ENCODE measurements at places on chromosomes 1 and 21.

DNA sequence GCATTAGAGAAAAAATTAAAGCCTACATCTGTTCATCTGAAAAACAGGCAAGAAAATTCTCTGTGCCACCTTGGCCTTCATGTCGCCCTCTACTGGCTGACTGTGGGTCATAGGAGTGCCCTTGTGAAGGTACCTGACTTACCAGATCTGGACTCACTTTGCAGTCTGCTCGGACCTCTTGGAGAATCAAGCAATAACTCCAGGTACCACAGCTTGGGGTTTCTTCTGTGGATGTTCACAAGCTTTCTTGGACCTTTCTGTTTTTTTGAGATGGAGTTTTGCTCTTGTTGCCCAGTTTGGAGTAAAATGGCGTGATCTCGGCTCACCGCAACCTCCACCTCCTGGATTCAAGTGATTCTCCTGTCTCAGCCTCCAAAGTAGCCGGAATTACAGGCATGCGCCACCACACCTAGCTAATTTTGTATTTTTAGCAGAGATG, 2.4 kb upstream of the PRAMEF18 start:
- peak; percentile 12 for DNase-seq
- H3K27me3 ChIP-seq: no peaks in the 10 kb centered on the region
- no peaks in the 10 kb centered on the region for H3K36me3 ChIP-seq
- H3K4me1 ChIP-seq: no peaks in the 10 kb centered on the region
- no peak overlapping the region for H3K27ac ChIP-seq

DNA sequence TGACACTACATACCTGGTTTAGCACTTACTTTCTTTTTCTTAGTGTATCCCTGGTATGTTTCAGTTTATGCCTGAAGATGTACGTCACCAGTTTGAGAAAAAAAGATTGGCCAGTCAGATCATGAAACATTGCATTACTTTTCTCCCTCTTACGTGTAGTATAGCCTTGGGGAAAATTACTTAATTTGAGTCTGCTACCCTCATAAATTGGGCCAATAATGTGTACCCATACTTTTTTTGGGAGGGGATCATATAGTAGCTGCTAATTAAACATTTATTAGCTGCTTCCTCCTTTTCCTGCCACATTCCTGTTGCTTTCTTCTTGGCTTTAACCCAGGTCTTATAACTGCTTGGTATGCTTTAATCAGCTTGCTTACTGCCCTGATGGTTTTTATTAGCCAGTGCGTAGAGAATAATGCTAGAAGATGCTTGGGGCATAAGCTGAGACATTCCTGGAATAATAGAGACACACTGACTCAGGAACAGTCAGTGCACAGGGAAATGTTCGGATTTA, 32.1 kb downstream of the RABGAP1L start:
- DNase-seq: no peak
- H3K27me3 ChIP-seq: no peaks in the 10 kb centered on the region
- H3K36me3 ChIP-seq: peaks cover 2% of the 10 kb centered on the region
- no peak overlapping the region for H3K27ac ChIP-seq
- no peak overlapping the region for H3K4me3 ChIP-seq
- peaks cover 12% of the 10 kb centered on the region for H3K4me1 ChIP-seq

DNA sequence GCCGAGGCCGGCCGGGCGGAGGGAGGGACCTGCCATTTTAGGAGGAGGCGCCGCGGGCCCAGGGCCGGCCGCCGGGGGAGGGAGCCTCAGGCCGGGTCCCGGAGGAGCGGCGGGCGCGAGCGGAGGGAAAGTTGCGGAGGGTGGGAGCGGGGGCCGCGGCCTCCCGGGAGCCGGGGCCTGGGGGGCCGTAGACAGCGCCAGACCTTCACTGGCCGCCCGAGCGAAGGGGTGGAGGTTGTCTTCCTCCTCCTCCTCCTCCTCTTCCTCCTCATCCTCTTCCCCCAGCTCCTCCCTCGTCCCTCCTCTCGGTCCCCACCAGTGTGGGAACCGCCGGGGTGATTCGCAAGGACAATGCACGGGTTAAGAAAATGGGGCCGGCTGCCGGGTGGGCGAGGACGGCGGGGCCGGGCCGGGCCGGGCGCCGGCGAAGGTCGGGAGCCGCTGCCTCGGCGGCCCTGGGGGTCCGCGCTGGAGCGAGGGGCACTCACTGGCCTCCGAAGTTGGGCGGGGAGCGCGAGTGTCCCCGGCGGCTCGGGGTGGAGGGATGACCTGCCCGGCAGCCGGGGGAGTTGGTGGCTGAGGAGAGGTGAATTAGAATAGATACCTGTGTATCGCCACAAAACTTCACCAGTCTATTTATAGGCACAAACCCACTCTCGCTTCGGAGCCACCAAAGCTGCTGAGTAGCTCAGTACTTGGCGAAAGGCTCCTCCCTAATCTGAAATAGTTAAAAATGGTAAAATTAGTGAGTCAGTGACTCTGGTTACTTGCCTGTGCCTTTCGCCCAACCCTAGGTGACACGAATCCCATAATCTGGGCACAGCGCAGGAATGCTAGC, 1.3 kb downstream of the DYRK1A start:
- no peaks in the 10 kb centered on the region for H3K27me3 ChIP-seq
- H3K4me3 ChIP-seq: peak overlapping the region; percentile 87
- peaks cover 23% of the 10 kb centered on the region for H3K36me3 ChIP-seq
- peak; percentile 35 for DNase-seq

DNA sequence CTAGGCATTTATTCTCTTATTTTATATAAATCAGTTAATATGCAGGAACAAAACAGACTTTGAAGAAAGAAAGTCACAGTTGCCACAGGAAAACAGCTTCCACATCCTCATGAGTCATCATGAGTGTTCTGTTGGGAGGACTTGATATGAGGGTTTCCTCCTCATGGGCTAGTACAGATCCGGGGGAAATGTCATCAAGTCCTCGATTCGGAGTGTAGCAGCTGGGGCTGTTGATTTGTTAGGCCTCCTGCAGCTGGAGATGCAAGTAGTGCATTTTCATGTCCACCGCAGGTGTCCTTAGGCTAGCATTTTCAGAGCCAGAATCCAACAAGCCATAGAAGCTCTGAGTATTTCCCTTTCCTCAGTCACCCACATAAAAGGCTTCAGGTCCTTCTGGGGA, 36.7 kb downstream of the ADAM30 start:
- DNase-seq: no peak
- H3K27me3 ChIP-seq: peaks cover 22% of the 10 kb centered on the region
- H3K4me1 ChIP-seq: peaks cover 27% of the 10 kb centered on the region
- no peaks in the 10 kb centered on the region for H3K36me3 ChIP-seq
- no peak overlapping the region for H3K4me3 ChIP-seq

DNA sequence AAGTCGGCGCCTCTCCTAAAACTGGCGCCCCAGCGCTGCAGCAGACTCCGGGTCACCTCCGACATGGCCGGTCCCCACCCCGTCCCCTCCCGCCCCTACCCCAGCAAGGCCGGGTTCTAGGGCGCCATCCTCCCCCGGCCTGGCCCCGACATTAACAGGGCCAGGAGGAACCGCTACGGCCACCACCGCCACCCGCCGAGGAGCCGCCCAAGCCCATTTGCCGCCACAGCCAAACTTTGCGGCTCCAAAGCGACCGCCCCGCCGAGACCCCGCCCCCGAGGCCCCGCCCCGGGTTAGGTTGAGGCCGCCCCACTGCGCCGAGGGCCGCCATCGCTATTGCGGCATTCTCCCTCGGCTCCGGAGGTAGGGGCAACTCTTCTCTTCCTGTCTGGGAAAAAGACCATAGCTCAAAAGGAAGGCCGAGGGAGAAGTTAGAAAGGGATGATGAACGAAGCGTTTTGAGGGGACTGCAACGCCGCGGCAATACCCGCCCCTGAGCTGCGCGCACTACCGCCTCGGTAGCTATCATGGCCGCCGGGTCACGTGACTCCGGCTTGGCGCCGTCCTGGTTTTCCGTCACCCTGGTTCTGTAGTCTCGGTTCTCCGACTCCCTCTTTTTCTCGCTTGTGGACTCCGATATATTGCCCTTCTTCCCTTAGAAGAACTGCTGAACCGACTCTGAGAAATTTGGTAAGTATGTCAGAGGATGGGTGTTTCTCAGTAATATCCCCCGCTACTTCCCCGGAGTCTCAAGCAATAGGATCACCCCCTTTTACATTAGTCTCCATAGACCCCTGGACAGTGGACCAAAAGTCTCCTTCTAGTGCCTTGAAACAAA, at the start of the genes AIDA and BROX:
TSS of gene AIDA (minus strand) at position 239 of the 838 bp plus-strand sequence. CDS start at position 65, 174 bp downstream.
TSS of gene BROX (plus strand) at position 312 of the 838 bp plus-strand sequence. CDS start 3,136 bp downstream, outside the sequence.
- H3K36me3 ChIP-seq: peaks cover 50% of the 10 kb centered on the region
- peak within 1 kb of the TSS; percentile 99 for H3K4me3 ChIP-seq
- peak within 1 kb of the TSS; percentile 97 for H3K27ac ChIP-seq
- H3K4me1 ChIP-seq: peaks cover 33% of the 10 kb centered on the region
- DNase-seq: peak; percentile 92
- no peaks in the 10 kb centered on the region for H3K27me3 ChIP-seq

DNA sequence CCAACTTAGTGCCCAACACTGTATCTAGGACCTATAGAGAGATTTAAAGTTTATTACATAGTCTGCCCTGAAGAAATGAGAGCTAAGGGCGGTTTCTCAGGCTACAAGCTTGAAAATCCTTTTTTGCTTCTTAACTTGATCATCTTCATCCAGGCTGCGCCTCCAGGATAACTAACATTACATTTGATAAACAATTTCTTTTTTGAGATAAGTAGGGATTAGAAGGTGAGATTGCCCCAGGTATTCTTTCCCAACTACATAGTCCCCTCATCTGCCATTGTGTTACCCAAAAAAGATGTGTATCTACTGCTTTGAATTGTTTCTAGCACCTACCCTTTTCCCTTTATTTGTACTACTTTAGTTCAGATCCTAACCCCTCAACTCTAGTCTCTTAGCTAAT, 25.4 kb downstream of the NUF2 start:
- DNase-seq: no peak
- peaks cover 5% of the 10 kb centered on the region for H3K4me1 ChIP-seq
- peaks cover 70% of the 10 kb centered on the region for H3K36me3 ChIP-seq
- no peak overlapping the region for H3K4me3 ChIP-seq
- H3K27me3 ChIP-seq: no peaks in the 10 kb centered on the region
- no peak overlapping the region for H3K27ac ChIP-seq

DNA sequence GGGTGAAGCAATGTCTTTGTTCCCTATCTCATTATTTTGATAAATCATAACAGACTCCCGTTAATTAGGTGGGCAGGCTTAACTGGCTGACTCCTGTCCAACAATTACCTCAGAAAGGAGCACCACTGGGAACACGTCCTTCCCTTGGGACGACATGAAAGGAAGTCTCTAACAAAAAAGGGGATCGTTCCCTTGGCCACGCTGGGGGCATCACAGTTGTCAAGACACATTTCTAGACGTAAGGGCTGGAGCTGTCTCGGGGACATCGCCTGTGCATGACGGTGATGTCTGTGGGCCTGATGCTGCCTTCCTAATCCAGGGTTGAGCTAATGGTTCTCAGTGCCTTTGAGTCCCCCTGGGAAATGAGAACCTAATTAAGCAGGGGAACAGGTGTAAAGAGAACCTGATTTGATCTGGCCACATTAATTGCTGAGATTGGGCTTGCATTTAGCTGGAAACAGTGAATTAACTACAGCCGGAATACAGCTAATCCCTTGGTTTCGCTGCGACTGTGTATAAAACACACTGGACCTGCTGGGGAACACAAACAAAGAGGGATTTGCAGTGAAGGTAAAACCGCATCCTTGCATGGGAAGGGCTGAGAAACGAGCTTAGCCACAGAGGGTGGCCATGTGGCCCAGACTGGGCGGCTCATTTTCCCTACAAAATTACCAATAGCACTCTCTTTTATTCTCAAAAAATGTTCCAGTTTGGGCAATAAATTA, 111.8 kb downstream of the MRPS6 start:
- no peak overlapping the region for H3K27ac ChIP-seq
- H3K4me3 ChIP-seq: no peak overlapping the region
- no peak for DNase-seq
- peaks cover 9% of the 10 kb centered on the region for H3K4me1 ChIP-seq

DNA sequence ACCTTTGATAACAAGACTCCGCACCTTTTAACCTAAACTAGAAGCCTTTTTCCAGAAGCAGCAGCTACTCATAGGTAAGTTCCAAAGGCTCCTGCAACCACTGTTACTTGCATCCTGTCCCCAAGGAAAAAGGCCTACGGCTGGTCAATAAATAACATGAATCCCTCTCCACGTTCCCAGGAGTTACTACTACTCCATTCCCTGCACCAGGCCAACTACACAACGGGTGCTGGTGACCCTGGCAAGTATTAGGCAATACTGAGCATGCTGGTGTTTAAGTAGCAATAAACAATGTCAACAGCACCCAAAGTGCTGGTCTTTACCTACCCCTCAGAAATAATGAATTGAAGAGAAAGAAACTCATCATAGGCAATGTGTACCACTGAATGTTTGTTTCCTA, 7.7 kb downstream of the GNG12 start:
- no peaks in the 10 kb centered on the region for H3K4me1 ChIP-seq
- H3K36me3 ChIP-seq: no peaks in the 10 kb centered on the region
- H3K27me3 ChIP-seq: peaks cover 8% of the 10 kb centered on the region
- no peak for DNase-seq
- no peak overlapping the region for H3K4me3 ChIP-seq

DNA sequence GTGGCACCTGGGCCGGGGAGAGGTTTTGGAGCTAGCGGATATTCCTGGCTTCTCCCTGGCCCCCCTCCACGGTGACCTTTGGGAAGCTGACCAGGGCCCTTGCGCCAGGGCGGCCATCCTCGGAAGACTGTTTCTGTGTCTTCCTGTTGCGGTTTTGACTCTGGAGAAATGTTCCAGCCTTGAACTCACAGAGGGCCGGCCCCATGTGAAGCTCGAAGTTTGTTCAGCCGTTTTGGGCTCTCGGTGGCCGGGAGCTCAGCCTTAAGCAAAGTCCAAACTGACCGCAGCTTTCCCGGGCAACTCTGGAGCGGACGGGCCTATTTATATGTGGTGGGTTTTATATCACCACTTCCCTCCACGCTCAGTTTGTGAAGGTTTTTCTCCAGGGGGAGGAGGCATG, 17.0 kb upstream of the WNT4 start:
- no peak overlapping the region for H3K4me3 ChIP-seq
- DNase-seq: no peak
- no peaks in the 10 kb centered on the region for H3K36me3 ChIP-seq
- no peaks in the 10 kb centered on the region for H3K4me1 ChIP-seq

DNA sequence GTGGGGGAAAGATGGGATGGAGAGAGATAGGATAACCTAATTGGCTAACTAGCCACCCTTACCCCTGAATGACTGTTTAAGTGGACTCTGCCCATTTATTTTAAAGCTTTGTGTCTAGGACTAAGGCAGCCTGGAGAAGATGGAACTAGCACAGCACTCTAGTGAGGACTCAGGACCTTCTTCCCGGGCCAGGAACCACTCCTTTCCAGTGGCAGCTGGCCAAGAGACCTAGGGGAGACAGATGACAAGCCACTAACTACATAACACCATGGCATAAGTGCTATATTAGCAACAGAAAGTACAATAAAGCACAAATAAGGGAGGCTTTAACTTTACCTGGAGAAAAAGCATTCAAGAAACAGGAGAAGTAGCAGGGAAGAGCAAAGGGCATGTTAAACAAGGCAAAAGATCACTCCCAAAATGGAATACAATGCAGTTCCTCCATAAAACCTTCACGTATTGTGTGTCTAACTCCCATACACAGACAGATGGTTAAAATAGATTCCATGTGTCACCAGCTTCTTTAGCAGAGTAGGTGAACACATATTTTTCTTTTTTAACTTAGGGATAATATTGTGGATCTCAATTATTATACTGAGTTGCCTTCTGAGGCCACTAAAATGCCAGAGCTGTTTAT, 20.6 kb downstream of the CLCA1 start:
- no peak overlapping the region for H3K27ac ChIP-seq
- H3K27me3 ChIP-seq: peaks cover 5% of the 10 kb centered on the region
- H3K36me3 ChIP-seq: no peaks in the 10 kb centered on the region
- DNase-seq: no peak

- no peaks in the 10 kb centered on the region for H3K36me3 ChIP-seq
- peak; percentile 51 for DNase-seq
- H3K27me3 ChIP-seq: no peaks in the 10 kb centered on the region
- no peak overlapping the region for H3K27ac ChIP-seq
These were observed 6.9 kb downstream of the PINK1 start for GRCh38 chr1:20640183-20640597.
